Mammary microvascular endothelial cell (primary cell): ENCODE measurements at places on chromosomes 16 and 17. TPM values are rescaled to one million over a fixed set of nuclear protein-coding genes. Genes with fewer than 3 reads are reported as not detected.

Gene GAN
- 3.5 and 4.7 TPM in 2 replicates for total RNA-seq

Gene CRYBA1
- total RNA-seq: not detected in 2 replicates

Gene TMEM98
- total RNA-seq: 44.2 and 48.2 TPM in 2 replicates

Gene CHST5
- not detected in 2 replicates for total RNA-seq

Gene PNMT
- total RNA-seq: 0.20 TPM in 1 of 2 replicates, not detected in the other

Gene SPATA22
- not detected in 2 replicates for total RNA-seq

Gene DNAH9
- total RNA-seq: under 0.01 and 0.30 TPM in 2 replicates

Gene SERPINF2
- 0.13 and 0.15 TPM in 2 replicates for total RNA-seq

Gene ZMYND15
- total RNA-seq: 0.07 and 0.10 TPM in 2 replicates

Gene AKAP10
- 12.2 and 13.1 TPM in 2 replicates for total RNA-seq

Gene C17orf113
- total RNA-seq: 0.07 and 0.20 TPM in 2 replicates

Gene TEKT3
- not detected in 2 replicates for total RNA-seq

Gene PPP1R27
- not detected in 2 replicates for total RNA-seq

Gene CDR2L
- total RNA-seq: 34.8 and 37.3 TPM in 2 replicates

Gene HSF4
- total RNA-seq: 0.40 and 2.0 TPM in 2 replicates

Gene CSH2
- not detected in 2 replicates for total RNA-seq

Gene KRTAP1-5
- not detected in 2 replicates for total RNA-seq

Gene C16orf46
- 0.07 and 2.0 TPM in 2 replicates for total RNA-seq

Gene NR1D1
- 0.87 and 1.7 TPM in 2 replicates for total RNA-seq
